Endodermal cell (in vitro differentiated cells): ENCODE measurements at places on chromosomes 4 and X.

GRCh38 chr4:151169900-151170299, 70.5 kb downstream of the RPS3A start:
- DNase-seq: no peak

DNA sequence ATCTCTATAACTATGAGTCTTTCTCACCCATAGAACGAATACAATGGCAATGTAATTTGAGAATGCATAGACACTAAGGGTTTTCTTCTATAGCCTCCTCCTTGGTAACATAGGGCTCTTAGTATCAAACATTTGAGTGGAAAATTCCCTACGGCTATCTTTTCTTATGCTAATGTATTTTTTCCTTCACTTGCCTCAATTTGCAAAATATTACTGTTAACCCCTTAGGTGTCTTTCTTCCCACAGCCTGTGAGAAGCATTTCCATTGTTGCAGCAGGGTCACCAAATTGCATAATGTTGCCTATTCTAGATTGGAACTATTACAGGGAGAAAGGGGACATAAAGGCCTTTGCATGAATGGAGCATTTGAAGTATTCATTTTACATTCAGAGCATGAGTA, 140.5 kb upstream of the RAPGEF2 start:
- no peak for DNase-seq

DNA sequence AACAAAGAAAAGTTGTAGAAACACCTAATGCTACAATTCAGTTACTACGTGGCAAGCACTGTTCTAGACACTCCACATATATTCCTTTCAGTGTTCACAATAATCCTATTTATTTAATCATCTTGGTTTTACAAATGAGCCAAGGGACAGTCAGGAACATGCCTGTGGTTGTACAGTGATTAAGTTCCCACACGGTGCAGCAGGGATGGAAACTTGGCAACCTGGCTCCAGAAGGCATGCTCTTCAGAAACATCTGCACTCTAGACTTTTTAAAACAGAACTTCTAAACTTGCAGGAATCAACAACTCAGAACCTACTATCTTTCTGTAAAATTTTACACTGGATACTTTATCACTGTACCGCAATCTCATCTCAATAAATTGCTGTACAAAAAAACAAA, 32.1 kb downstream of the TAPT1 start:
- no peak for DNase-seq

- DNase-seq: no peak
Observed at GRCh38 chr4:75327804-75328512, 186.2 kb downstream of the RCHY1 start.

- no peak for DNase-seq
Observed at GRCh38 chr4:89572224-89572858, 264.6 kb downstream of the SNCA start.

DNA sequence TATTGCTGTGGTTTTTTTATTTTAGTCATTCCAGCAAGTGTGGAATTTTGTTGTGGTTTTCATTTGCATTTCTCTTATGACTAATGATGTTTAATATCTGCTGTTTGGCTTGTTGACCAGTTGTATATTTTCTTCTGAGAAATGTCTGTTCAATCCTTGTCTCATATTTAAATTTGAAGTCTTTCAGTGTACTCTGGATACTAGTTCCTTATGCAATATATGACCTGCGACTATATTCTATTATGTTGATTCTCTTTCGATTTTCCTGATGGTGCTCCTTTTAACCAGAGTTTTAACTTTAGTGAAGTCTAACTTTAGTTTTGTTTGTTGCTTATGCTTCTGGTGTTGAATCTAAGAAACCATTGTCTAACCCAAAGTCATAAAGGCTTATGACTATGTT, 1528.0 kb downstream of the TECRL start:
- no peak for DNase-seq

GRCh38 chrX:133389975-133390374, 25.3 kb downstream of the GPC4 start:
- DNase-seq: no peak

GRCh38 chr4:40176602-40177001, 20.2 kb upstream of the RHOH start:
- peak; percentile 82 for DNase-seq

GRCh38 chr4:86818211-86818610, 31.0 kb downstream of the SLC10A6 start:
- DNase-seq: no peak

DNA sequence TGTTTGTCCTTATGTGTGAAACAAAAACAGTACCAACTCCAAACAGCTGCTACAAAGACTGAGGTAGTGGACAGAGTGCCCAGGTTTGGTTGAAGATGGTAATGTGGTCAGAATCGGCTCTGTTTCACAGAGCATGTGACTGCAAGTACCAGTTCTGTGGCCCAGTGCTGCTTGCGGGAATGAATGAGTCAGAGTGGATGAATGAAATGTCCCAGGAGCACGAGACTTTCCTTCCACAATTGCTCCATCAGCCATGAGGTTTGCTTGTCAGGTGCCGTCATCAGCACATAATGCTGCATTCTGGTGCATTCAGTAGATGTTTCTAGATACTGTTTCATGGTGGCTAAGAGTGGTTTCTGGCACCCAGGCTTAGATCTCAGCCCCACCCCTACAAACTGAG, 84.2 kb downstream of the GPR143 start:
- no peak for DNase-seq

GRCh38 chrX:143633461-143634308, 2.2 kb downstream of the SLITRK4 start:
- DNase-seq: peak; percentile 66

DNA sequence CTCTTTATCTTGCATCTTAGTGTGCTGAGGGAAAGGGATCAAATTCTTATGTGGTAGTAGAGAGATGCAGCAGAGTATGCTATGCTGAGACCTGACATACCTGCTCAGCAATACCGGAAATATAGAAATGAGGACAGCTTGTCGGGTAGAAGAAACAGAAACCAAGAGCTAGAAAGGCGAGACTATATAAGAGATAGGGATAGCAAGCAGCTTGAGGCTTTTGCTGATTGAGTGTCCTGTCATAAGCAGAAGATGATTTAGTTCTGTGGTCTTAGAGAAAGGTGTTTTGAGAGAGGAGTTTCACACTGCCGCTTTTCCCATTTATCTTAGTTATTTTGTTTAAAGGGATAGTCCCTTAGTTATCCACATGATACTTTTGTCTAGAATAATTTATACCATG, 31.7 kb downstream of the USP9X start:
- DNase-seq: no peak

DNA sequence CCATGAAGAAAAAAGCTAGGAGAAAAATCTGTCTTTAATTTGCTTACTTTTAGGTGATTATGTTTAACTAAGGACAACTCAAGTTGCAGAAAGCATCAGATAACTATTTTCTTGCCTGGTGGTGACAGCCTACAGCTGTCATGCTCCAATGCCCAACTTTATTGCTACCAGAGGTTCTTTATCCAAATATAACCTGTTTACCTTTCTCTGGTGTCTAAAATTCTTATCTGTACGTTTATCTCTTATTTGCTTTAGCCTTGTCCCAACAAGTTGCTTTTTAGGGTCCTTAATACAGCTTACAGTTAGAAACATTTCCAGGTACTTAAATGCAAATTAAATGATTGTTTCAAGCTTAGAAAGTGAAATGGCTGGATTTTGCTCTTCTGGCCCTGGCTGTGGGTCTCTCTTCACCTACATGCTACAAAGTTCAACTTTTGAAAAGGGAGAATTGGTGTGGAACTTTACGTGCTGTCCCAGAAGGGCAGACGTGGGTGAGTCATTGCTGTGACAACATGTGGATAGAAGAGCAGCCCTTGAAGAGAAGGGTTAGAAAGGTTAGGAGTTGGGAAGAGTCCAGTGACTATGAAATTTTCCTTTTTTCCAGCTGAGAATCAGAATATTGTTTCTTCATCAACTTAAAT, 60.7 kb downstream of the HPGD start:
- DNase-seq: no peak

- no peak for DNase-seq
Observed at GRCh38 chrX:149074398-149074797, 430.7 kb downstream of the IDS start.

DNA sequence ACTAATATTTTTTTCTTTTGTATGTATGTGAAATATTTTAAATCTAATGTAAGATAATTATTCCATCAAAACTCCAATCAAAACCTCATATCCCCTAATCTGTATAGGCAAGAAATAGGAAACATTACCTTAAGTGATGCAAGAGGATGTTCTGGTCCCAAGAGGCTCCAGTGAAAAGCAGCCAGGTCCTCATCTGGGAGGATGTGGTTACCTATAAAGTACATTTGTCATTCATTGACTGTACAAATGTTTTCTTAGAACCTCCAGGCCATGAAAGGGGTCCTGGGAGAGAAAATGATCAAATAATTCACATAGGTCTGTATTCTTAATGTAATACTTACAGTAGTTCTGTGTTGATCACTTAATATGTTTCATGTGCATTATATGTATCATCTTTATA, 25.5 kb downstream of the FAM120C start:
- DNase-seq: no peak

GRCh38 chr4:119648398-119648797, 19.8 kb upstream of the PDE5A start:
- no peak for DNase-seq

DNA sequence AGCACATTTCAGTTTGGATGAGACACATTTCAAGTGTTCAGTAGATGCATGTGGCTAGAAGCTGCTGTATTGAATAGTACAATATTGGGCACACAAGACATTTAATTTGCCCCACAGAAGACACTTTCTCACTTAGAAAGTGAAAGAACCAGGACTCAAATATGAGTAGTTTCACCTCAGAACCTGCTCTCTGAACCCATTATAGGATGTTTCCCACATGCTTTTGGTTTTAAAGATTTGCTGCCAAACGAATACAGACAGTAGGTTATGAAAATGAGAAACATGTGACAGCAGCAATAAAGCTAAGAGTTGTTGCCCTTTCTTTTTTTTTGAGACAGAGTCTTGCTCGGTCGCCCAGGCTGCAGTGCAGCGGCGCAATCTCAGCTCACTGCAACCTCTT, 32.3 kb downstream of the C4orf54 start:
- no peak for DNase-seq

GRCh38 chrX:2427147-2427546, 73.6 kb downstream of the DHRSX start:
- no peak for DNase-seq

- no peak for DNase-seq
Observed at GRCh38 chr4:22634541-22635181, 58.1 kb upstream of the GBA3 start.

- DNase-seq: no peak
Observed at GRCh38 chr4:101954351-101954750, 163.8 kb downstream of the BANK1 start.

DNA sequence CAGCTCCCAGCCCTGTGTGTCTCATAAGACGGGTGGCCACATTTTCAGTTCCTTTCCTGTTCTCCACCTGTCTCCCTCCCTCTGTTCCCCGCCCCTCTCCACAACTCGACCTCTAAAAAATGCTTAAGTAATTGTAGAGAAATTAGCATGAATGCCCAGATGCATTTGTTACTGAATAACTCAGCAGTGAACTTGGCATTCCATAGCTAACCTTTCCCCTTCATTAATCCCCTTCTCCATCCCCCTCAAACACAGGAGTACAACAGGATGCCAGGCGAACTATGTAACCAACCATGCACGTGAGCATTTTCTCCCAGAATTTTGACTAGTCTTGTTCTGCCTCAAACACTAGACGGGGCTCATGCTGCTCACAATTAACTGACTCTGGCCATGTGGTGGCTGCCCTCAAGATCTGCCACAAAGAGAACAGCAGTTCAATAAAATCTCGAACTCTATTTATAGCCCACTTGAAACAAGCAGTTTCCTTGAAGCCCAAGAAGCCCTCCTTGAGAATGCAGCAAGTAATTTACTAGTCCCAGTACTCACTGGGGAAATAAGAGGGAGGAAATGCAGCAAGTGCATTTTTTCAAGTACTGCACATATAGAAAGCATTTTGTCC, 351.2 kb downstream of the ARHGAP24 start:
- DNase-seq: peak; percentile 71

- DNase-seq: peak; percentile 90
Observed at GRCh38 chr4:121252224-121252806, 88.2 kb upstream of the TNIP3 start.

DNA sequence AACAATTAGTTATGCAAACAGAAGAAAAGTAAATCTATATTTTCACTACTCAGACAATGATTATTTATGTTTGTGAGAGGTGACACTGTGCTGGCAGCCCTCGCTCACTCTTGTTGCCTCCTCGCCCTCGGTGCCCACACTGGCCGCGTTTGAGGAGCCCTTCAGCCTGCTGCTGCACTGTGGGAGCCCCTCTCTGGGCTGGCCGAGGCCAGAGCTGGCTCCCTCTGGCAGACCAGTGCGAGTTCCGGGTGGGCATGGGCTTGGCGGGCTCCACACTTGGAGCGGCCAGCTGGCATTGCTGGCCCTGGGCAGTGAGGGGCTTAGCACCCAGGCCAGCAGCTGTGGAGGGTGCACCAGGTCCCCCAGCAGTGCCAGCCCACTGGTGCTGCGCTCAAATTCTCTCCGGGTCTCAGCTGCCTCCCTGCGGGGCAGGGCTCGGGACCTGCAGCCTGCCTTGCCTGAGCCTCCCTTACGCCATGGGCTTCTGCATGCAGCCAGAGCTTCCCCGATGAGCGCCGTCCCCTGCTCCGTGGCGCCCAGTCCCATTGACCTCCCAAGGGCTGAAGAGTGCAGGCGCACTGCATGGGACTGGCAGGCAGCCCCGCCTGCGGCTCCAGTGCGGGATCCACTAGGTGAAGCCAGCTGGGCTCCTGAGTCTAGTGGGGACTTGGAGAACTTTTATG, 902.6 kb downstream of the PDHA2 start:
- no peak for DNase-seq

DNA sequence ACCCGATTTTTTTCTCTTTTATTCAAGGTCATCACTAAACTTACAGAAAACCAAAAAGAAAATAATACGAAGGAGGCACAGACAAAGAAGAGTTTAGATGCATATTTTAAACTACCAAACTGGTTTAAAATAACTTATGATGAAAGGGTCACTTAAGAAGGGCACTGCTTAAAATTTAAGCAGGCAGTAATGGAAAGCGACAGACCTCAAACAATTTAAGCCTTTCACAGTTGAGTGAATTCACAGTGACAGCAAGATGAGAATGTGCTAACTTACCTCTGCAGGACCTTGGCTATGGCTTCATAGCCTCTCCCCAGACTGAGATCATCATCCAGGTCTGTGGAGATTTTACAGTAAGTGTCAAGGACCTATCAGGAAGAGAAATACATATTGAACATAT, 112.1 kb downstream of the TTC29 start:
- DNase-seq: no peak

- DNase-seq: no peak
Observed at GRCh38 chr4:109079731-109080130, 222.7 kb downstream of the COL25A1 start.

DNA sequence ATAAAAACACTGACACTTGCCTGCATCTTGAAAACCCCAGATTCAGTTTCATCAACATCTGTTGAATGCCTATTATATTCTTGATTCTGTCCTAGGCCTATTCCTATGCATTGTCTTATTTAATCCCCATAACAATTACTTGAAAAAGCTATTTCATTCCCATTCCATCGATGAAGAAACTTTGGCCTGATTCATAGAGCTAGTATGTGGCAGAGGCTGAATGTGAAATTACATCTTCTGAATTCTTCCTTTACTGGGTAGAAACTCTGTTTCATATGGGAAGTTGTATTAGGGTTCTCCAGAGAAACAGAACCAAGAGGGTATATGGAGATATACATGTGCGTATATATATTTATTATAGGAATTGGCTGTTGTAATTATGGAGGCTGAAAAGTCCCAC, 35.0 kb upstream of the SLC4A4 start:
- DNase-seq: no peak
